Activated CD8-positive, alpha-beta memory T cell treated with anti-CD3 and anti-CD28 coated beads for 1 hour (primary cell): ENCODE measurements at places on chromosomes 3 and 15.

DNA sequence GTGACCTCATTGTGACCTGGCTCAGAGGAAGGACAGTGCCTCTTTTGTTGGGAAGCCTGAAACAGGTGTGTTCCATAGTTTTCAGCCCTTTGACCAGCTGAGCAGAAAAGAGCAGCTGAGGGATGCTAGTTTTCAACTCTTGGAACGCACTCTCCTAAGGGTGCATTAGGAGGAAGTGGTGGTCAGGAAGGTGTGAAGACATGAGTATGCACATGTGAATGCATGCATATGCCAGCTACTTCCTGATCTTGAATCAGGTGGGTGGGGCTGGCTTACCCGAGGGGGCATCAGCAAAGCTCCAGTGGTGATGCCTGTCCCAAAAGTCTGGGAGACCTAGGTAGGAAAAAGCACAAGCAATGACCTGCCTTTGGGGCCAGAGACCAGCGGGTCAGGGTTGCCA lies 23.3 kb upstream of the CEMIP start:
- DNase-seq = no peak

DNA sequence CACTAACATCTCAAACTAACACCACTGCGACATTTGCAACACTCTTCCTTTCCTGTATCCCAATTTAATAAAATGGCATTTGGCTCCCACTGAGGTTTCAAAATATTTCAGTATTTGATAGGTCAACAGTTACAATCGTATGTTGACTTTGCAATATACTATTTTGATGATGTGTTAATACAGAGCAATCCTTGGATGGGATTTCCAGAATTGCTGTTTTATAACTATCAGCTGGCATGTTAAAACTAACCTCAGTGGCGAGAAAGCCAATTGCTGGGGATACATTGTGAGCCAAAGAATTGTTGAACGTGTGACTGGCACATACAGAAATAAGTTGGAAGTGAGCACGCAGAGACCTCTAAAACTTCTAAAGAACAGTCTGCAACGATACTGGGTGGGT lies 226.1 kb upstream of the LYSMD4 start:
- no peak for DNase-seq

GRCh38 chr3:74129056-74129455 lies 485.4 kb downstream of the CNTN3 start:
- no peak for DNase-seq

GRCh38 chr3:143349455-143349854 lies 229.9 kb downstream of the CHST2 start:
- DNase-seq = no peak

- no peak for DNase-seq
Observed at GRCh38 chr3:31754575-31755278, 222.0 kb downstream of the STT3B start.

- DNase-seq = no peak
Observed at GRCh38 chr3:177836671-177837070, 639.4 kb upstream of the TBL1XR1 start.

DNA sequence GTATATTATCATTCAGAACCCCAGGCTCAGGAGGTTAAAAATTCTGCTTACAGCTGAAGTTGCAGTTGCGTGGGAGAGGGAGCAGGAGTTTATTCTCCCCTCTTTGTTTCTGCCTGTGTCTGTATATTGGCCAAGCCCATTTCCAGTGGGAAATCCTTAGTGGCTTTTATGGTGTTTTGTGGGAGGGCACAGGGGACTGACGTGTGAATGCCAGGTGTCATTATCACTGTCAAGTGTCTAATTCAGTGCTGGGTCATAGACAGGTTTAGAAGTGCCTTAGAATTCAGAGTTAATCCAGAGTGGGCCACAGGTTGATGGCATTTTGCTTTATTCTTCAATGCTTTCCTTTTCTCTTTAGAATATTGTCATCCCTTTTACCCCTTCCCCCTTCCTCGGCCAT lies 33.4 kb downstream of the SLCO3A1 start:
- DNase-seq = no peak

DNA sequence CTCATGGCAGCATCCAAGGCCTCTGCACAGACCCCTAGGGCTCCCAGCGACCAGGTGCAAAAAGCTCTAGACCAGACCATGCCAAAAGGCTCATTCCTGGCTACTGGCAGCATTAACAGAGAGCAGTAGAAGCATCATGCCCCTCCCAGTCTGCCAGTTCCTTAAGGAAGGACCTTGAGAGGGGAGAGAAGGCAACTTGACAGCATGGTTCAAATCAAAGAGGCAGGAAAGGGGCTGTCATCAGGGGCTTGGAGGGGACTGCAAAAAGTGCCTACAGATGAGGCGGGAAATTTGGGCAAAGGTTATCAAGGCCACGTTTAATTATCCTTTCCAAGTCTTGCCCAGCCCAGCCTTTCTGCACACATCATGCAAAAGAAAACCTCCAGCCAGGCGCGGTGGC lies 64.7 kb downstream of the SSUH2 start:
- no peak for DNase-seq

- no peak for DNase-seq
Observed at GRCh38 chr3:54897028-54897711, 30.7 kb downstream of the LRTM1 start.
